ENCODE measurements at places on chromosomes 16 and 17.

DNA sequence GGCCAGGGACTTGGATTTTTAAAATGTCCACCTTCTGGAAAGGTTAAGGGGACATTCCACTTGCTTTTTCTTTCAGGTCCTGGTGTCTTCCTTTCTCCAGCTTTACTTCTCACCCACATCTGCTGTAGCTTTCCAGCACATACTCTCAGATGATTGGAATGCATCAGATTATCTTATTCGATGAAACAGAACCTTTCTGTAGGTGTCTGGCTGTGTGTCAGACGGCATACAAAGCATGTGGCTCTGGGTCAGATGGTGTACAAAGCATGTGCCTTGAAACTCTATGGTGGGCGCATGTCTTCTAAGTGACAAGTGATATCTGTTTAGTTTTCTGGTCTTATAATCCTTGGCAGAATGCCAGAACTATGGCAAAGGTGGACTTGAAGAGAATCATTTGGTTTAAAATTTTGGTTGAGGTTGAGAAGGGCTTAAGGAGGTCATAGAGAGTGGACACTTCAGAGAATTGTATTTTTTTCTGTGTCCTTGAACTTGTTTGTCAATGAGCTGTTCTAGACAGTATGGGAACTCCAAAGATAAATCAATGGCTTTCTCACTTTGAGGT, 125.3 kb downstream of the FTO start:
- no peak for DNase-seq

GRCh38 chr17:38556239-38556638, 49.5 kb downstream of the SRCIN1 start:
- DNase-seq: no peak

DNA sequence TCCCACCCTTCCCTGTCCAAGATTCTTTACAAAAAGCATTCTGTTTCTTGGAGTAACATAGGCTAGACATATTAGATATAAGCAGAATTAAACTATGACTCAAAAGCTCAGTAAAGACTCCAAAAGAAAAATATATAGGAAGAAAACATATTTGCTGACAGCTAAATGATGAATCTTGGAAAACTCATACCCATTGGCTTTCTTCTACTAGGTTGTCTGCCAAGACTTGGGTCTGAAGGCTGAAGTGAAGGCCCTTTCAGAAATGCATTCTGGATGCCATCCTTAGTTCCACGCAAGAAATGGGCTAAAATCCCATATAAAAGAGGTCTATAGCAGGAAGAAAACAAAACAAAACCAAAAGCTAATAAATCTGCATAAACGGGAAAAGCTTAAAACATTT, 15.1 kb downstream of the CEP20 start:
- no peak for DNase-seq

- DNase-seq: no peak
These were observed 5.8 kb downstream of the PRSS8 start for GRCh38 chr16:31129568-31130335.

GRCh38 chr16:61891460-61891859, 144.8 kb downstream of the CDH8 start:
- no peak for DNase-seq

DNA sequence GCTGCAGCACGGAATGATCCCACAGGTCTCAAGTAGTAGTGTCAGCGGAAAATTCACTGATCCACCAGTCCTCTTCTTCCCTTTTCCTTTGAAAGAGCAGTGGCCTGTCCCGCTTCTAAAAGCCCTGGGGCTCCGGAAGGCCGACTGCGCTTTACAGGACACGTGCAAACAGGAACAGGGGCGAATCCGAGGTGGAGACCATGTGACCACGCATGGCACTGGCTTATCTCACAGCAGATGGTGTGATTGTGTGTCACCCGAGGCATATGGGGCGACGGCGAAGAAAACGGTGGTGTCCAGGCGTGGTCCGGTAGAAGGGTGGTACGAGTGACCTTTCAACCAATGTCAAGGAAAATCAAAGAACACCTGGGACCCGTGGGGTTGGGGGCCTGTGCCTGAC, 12.0 kb upstream of the KCNJ18 start:
- DNase-seq: no peak

GRCh38 chr17:82974136-82974952, 105.1 kb upstream of the METRNL start:
- DNase-seq: no peak

DNA sequence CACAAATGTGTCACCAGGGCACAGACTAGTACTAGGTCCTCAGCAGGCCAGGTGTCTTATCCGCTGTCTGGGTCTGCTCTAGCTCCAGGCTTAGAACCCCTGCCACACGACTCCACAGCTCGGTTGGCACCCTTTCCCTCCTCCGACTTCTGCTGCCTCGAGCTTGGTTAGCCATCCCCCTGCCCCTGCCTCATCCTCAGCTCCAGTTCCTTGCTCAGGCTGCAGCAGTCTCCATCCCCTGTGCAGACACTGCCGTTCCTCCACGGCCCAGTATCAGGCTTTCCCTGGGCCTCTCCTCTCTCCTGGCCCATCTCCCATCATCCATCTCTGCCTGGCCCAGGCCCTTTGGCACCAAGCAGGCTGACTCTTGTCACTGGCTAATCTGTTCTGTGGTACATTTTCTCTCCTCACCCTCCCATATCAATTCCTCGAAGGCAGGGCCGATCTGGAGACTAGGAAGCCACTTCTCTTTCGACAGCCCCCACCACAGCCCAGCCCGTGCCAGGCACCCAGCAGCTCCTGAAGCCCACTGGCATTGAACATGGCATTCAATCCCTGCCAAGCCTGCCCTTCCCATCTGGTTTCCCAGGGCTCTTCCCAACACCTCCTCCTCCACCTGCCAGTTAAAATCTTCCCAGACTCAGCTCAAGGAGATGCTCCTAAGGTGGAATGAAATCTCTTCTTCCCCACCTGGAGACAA, 1.4 kb upstream of the GRN start:
- no peak for DNase-seq

DNA sequence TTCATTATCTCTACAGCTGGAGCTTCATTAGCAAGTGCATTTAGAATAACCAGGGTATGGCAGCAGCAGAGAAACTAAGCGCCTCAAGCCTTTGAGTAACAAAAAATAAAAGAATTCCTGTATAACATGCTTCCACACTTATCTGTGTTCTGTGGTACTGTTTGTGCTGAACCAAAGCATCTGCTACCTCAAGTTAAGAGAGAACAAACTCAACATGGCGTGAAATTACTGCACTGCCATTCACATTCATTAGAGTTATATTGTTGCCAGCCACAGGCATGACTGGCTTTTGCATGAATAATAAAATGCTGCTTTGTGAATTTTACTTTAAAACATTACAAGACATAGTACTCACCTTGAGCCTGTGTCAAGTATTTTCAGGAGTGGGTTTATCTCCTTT, 76.6 kb downstream of the NLK start:
- DNase-seq: no peak

- no peak for DNase-seq
These were observed 113.5 kb downstream of the CBLN1 start for GRCh38 chr16:49168126-49168525.

DNA sequence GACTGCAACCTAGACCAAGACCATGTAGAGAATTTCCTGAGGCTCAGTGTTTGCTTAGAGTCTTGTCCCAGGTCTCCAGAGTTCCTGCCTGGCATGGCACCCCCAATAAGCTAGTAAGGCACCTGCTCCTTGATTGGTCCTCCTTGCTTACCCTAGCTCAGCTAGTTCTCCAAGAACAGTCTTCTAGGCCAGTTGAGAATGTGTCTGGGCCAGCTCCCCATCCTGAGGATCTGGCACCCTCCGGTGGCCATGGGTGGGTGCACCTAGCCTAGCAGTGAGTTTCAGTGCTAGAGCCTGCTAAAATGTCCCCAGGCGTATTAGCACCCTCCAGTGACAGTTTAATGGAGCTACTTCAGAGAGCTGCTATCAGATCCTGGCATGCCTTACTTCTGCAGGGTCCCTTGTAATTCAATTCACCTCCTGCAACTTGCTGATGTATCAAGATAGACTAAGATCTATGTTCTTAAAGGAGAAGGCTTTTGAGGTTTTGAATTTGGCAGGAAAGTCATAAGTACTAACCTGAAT, 44.4 kb upstream of the MED13 start:
- peak; percentile 43 for DNase-seq

- peak; percentile 65 for DNase-seq
These were observed 124.1 kb downstream of the PRKCA start for GRCh38 chr17:66426397-66427033.

- DNase-seq: no peak
These were observed 539 bp downstream of the IFT20 start for GRCh38 chr17:28334666-28335200.

DNA sequence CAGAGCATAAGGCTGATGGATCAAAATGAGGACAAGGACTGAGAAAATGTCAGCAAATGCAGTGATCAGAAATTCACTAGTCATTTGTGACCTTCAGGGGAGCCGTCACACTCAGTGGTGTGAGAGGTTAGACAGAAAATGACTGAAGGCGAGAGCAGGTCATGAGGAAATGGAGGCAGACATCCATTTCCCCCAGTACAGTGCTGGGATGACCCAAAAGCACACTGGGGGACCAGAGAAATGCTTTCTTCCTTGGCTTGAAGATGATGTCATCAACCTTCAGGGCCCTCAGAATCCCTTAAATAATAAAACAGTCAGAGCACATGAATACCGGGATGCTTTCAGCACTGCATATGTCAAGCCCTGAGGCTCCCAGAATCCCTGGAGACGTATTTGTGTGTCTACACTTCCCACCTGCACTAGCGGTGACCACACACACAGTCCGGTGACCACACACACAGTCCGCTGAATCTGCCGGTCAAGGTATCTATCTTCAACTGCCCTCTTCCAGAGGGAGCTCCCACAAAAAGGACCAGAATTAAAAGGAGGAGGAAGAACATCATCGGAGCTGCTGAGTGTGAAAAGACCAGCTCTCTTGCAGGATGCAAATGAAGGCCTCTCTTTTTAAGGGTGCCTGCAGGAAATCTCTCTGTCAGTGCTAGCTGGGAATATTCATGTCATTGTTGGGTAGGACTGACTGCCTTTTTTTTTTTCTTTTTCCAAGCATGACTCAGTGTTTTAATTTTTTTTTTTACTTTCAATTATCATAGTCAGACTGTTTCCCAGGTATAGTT, 8.2 kb downstream of the UBE2O start:
- DNase-seq: no peak

DNA sequence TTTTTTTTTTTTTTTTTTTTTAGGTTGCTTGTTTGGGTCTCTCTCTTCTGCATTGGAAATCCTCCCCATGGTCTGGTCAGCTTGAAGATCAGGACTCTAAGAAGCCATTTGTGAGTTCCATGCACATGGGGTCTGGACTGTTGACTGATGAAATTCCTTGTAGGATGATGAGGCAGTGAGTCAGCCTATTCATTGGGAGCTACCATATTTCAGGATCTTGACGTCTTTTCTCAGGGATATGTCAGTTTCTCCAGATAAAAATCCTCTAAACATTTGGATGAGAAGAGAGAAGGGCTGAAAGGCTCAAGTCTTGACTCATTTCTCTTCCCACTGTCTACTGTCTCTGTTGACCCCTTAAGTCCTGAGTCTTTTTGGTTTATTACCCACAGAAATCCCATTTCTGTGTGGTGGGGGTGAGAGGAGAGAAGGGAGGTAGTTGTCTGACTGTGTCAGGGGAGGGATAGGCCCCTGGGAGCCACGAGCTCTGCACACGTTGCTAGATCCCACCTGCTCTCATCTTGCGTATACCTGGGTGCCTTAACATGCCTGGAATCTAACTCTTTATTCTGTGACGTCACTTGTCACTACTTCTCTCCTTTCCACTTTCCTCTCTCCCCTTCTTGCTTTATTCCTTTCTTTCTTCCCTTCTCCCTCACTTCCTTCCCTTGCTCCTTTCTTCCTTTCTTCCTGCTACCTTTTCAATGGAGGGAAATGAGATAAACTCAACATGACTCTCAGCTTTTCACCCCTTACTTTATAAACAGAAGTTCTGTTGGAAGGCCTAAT, 333.1 kb upstream of the XYLT1 start:
- DNase-seq: no peak

GRCh38 chr17:27939474-27940465, 46.6 kb upstream of the LYRM9 start:
- no peak for DNase-seq

- DNase-seq: no peak
These were observed 4.5 kb upstream of the MMP28 start for GRCh38 chr17:35799942-35800341.

DNA sequence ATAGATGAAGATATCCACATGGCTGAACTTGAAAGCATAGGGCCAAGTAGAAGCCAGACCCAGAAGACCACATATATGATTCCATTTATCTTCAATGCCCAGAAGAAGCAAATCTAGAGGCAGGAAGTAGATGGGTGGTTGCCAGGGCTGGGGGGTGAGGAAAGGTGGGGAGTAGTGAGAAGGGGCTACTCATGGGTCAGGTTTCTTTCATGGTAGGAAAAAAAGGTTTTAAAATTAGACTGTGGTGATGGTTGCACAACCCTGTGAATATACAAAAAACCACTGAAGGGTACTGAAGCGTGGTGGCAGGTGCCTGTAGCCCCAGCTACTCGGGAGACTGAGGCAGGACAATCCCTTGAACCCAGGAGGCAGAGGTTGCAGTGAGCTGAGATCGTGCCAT, 5.4 kb downstream of the CD2BP2 start:
- DNase-seq: no peak

DNA sequence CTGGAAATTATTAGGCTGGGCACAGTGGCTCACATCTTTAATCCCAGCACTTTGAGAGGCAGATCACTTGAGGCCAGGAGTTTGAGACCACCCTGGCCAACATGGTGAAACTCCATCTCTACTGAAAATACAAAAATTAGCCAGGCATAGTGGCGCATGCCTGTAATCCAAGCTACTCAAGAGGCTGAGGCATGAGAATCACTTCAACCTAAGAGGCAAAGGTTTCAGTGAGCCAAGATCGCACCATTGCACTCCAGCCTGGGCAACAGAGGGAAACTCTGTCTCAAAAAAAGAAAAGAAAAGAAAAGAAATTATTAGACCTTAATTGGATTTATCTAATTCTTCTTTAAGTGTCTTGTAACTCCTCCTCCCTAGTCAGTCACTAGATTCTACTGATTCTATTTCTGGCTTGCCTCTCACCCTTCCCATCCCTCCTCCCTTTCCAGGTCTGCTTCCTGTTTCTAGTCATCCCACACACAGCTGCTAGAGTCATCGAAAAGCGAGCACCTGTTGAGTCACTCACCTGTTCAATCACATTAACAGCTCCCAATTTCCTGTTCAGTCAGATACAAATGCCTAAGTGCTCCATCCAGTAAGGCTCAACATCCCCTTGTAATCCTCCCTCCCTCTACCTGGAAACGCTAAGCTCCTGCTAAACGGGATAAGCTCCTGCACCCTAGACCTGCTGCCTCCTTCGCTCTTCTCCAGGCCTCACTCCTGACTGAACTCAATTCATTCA, 34.6 kb downstream of the ERN1 start:
- no peak for DNase-seq

GRCh38 chr17:7992516-7992915, 9.9 kb upstream of the GUCY2D start:
- DNase-seq: no peak

Data from CD4-positive, alpha-beta T cell treated with Interleukin-12 subunit alpha and Interleukin-12 subunit beta, for 1 hour (primary cell).